Uterus (tissue), 4 donors: ENCODE measurements at places on chromosomes 3 and 15. TPM values are rescaled to one million over a fixed set of nuclear protein-coding genes. Genes with fewer than 3 reads are reported as not detected.

SLC9A9 gene
- 28.2 TPM for total RNA-seq

GRCh38 chr3:138289701-138290100 lies 40.0 kb downstream of the NME9 start:
- DNase-seq = no peak

GRCh38 chr3:174822320-174822719 lies 36.8 kb upstream of the NAALADL2 start:
- no peak for DNase-seq

GRCh38 chr15:99956022-99956775 lies 223.0 kb upstream of the LYSMD4 start:
- no peak for DNase-seq

DNA sequence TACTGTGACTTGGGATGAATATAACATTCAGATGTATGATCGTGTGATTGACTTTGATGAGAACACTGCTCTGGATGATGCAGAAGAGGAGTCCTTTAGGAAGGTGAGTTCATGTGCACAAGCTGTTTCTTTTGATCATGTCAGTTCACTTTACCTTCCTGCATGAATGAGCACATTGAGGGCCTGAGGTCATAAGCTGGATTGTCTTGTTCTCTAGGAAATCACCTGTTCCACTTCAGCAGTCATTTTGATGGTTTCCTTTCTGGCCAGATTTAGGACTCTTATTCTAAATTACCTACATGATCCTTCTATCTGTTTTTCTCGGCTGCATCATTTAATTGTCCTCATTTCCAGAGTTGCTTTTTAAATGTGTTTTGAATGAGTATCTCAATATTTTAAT lies 4.1 kb downstream of the RCN2 start:
- no peak for DNase-seq
